GM04503 (cell line): ENCODE measurements at places on chromosomes 3 and 15.

GRCh38 chr15:63623232-63623969, 26.2 kb downstream of the FBXL22 start:
- no peak for DNase-seq

- no peak for DNase-seq
These were observed 417.4 kb downstream of the MECOM start for GRCh38 chr3:169246158-169246557.

DNA sequence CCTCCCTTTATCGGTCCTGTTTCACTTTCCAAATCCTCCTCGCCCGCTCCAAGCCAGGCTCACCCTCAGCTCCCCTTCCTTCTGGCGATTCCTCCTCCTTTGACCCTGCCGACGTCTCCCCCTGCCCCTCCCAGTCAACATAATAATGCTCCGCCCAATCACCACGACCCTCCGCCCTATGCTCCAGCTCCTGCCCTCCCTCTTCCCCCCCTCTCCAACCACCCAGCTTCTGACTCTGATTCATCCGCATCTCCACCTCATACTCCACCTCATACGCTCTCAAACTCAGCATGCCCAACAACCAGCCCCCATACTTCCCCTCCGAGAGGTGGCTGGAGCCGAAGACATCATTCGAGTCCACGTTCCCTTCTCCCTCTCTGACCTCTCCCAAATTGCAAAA, 7.1 kb upstream of the AADAC start:
- no peak for DNase-seq

GRCh38 chr3:18062657-18063025, 320.2 kb upstream of the TBC1D5 start:
- DNase-seq, result peak; percentile 25

DNA sequence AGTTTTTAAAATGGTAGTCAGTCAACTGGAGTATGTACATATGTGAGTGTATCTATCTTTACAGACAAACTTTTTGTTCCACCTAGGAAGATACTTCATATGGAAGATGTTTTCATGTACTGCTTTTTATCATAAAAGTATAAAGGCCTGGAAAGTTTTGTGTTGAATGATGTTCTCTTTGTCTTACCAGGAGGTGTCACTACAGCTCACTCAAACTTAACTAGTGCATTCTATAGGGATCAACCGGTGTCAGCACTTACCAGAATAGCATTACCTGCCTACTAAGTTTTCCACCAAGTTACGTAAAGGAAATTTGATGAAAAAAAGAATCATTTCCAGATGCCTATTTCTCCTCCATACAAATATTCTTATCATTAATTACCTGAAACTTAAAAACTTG, 522.6 kb upstream of the SEMA6D start:
- DNase-seq, result no peak

GRCh38 chr3:50523279-50523811, 19.9 kb upstream of the CACNA2D2 start:
- DNase-seq, result no peak

- DNase-seq, result no peak
These were observed 24.5 kb upstream of the EBLN2 start for GRCh38 chr3:73036694-73037591.

GRCh38 chr3:50651920-50652529, 22.7 kb upstream of the DOCK3 start:
- DNase-seq, result no peak
